ENCODE measurements at places on chromosomes 3 and 15.

DNA sequence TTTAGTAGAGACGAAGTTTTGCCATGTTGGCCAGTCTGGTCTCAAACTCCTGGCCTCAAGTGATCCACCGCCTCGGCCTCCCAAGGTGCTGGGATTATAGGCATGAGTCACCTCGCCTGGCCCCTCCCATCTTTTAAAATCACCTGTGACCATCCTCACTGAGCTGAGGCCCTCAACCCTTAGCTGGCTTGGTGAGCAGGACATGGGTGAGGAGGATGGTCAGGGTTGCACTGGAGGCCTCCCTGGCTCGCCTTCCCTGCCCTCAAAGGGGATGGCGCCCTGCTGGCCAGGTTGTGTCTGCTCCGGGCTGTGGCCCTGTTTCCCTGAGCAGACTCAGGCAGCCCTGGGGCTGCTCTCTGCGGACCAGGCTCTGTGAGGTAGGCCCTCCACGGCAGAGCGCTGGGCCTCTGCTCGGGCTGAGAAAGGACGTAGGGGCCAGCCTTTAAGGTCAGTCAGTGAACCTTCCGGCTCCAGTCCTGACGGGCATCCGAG lies 33.7 kb downstream of the SYNM start:
- no peak for DNase-seq

DNA sequence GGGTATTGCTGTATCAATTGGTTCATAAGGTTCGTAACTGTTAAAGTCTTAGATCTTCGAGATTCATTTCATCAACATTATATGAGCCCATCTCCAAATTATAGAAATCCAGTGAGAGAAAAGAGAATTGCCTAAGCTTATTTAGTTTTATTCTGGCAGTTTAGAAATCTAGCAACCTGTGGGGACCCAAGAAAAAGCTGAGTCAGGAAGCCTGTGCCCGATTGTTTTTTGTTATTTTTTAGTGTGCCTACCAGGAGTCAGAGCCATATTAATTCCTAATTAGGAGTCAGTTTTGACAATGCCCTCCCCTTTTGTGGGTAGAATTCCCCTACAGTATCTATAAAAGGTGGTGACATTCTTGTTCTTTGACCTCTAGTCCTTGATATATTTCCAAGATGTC lies 59.6 kb downstream of the SPRED1 start:
- no peak for DNase-seq

- DNase-seq: peak; percentile 81
These were observed 47.7 kb upstream of the HERC1 start for GRCh38 chr15:63881431-63881830.

DNA sequence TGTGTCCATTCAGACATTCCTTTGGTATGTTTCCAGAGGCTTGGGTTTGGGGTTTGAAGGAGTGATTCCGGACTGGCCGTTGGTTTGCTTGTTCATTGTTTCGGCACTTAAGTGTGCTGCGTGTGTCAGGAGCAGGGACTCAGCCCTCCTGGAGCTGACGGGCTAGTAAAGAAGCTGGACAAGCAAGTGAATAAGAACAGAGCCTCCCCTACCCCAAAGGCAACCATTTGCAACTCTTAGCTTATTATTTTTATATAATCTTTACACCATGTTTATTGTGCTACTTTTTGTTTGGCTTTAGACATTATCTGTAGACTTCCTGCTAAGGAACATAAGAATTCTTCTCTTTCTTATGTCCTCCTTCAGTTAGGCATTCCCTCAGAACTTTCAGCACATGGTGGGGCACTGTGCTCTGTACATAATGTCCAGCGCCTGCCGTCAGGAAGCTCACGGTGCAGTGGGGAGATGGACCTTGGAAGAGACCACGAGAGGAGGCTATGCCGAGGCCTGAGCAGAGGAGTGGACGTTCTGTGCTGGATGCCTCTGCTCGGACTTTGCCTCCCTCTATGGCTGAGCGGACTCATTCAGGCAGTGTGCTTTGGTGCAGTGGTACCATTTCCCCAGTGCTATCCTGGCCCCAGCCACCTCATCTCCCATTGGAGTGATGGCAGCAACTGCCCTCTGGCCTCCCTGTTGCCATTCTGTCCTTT lies 65.4 kb downstream of the EEFSEC start:
- no peak for DNase-seq

DNA sequence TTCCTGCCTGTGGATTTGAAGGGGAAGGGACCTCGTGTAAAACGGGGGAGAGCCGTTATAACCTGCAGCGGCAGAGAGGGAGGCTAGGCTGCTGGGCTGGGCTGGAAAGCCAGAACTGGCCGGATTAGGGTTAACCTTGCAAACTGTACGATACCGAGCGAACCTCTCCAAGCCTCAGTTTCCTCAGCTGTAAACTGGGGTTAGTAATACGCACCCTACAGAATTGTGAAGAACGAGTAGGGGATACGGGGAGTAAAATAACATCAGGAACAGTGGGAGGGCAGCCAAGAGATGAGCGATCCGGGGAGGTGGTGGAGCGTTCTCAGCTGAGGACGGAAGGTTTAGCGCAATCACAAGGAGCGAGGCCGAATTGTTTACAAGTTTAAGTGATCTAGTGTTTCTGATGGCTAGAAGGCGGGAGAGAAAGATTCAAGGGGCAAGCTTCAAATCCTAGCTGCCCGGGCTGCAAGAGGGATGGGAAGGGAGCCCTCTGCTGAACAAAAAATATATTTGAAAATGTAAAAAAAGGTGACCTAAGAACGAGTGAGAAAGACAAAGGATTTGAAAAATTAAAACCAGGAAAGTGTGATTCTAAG lies 768 bp upstream of the SEMA5B start:
- no peak for DNase-seq

DNA sequence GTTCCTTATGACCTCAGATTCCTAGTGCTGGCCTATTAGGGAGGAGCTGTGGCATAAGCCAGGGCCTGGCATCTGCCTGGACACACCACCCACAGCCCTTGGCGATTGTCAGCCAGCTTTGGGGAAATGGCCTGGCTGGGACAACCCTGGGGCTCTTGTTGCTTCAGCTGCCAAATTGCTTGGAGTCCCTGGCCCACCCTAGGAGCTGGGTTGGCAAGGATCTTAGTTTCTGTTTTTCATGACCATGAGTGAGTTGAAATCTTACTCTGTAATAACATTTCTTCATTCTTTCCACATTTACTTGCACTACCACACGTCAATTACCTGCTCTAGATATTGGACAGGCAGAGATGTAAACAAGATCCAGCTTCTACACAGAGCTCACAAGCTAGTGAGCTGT lies 1.9 kb upstream of the MYZAP start:
- DNase-seq: no peak

DNA sequence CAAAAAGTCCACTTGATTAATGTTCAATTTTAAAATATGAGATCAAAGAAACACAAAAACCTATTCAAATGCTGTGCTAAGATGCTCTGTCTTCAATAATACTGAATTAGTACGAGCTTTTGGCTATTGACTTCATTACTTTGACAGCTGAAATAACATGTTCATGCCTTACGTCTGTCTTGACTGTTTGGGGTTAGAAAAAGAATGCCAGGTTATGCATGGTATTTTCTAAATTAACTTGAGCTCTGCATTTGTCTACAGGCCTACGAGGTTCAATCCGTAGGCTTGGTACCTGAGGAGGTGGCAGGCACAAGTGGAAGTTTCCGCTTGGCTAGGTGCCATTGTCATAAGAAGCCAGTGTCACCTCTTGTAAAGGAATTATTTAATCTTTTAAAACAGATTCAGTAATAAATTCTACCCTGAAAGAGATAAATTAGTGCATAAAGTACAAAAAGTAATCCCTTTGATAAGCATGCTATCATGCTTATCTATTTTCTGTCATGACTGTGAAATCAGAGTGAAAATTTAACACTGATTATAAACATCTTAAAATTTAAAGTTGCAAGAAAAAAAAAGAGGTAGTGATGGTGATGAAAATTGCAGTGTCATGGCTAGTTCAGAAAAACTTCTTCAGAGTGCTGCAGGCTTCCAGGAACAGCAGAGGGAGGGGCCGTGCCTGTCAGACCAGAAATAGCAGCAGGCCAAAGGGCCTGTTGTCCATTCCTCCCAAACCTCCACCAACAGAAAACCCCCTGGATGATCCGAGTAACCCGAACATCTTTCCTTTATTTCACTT lies 115.7 kb downstream of the ARRDC4 start:
- no peak for DNase-seq

- DNase-seq: no peak
These were observed 29.9 kb upstream of the GPD1L start for GRCh38 chr3:32076566-32076965.

GRCh38 chr3:190375671-190376070 lies 12.3 kb upstream of the CLDN16 start:
- DNase-seq: no peak

- DNase-seq: no peak
These were observed 756 bp upstream of the RASGRF1 start for GRCh38 chr15:79091204-79091867.

DNA sequence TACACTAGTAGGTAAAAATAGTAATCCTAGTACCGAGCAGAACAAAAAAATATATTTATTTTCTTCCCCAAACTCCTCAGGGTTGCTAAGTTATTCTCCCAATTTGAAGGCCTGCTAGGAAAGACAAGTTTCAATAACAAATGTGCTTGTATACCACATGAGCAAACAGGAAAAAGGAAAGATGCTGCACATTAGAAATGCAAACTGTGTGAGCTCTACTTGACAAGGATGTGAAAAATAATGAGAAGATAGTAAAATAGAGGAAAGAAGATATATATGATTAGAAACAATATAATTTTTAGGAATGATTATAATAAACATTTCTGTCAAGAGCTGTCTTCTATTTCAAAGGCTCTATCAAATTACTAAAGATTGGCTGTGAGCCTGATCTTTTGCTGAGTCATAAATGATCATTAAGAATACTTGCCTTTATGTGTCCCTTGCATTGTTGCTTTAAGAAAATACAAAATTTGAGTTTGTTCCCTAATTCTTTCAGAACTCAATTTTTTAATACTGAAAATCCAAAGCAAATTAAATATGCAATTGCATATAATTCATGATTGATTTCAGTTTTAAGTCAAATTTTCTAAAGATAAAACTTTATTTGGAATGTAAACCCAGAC lies 174.2 kb downstream of the NEK10 start:
- no peak for DNase-seq

DNA sequence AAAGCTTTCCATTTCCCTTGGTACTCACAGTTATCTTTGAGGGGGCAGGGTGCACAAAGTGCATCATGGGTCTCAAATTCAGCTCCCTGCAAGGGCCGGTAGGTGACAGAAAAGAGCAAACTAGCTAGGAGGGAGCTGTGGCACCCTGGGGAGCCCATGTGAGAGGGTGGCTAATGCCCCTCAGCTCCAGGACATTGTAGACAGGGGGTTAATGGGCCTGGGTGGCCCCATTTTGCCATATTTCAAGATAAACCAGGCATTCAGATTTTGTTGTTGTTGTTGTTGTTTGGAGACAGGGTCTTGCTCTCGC lies 3.7 kb upstream of the SLC6A6 start:
- DNase-seq: no peak

DNA sequence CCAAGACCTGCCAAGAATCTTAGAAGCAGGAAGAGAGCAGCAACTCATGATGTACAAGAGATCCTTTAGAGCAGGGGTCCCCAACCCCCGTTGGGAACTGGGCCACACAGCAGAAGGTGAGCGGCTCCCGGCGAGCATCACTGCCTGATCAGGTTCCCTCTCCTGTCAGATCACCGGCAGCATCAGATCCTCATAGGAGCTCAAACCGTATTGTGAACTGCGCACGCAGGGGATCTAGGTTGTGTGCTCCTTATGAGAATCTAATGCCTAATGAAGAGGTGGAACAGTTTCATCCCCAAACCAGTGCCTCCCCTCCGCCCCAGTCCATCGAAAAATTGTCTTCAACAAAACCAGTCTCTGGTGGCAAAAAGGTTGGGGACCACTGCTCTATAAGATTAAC lies 13.8 kb downstream of the SLC41A3 start:
- no peak for DNase-seq

DNA sequence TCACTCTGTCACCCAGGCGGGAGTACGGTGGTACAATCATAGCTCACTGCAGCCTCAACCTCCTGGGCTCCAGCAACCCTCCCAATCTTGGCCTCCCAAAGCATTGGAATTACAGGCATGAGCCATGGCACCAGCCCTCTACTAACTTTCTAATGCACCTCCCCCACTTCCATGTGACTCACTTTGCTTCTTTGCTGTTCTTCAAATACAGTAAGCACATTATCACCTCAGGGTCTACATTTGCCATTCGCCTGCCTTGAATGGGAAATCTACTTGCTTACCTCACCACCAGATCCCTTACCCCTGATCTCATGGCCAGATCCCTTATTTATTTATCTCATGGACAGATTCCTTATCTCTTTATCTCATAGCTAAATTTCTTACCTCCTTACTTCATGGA lies 235.3 kb downstream of the KCNMB2 start:
- no peak for DNase-seq

GRCh38 chr3:71859123-71859519 lies 74.2 kb upstream of the PROK2 start:
- DNase-seq: no peak

GRCh38 chr3:33060609-33061337 lies 36.2 kb downstream of the GLB1 start:
- DNase-seq: no peak

- no peak for DNase-seq
These were observed 287.4 kb upstream of the SLCO3A1 start for GRCh38 chr15:91566141-91566540.

DNA sequence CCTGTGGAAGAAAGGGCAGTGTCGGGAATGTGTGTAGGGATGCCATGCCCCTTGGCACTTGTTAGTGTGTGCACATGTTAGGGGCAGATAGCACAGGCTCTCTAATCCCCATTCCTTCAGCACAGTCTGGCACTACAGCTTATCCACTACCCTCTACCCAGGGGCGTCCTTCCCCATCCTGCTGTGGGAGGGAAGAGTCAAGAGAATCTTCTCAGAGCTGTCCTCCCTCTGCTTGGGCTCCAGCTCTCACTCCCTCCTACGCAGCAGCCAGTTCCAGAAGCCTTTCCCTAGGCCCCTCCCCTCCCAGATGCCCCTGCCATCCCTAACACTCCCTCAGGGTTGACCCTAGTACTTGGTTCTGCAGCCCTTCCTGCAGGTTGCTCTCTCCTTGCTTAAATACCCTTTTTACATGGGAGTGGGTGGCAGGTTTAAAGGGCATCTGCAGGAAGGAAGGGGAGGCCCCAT lies 815 bp upstream of the GRM2 start:
- DNase-seq: no peak

GRCh38 chr3:45065373-45065720 lies 39.2 kb downstream of the CLEC3B start:
- no peak for DNase-seq

GRCh38 chr3:70137366-70137765 lies 137.8 kb downstream of the SAMMSON start:
- no peak for DNase-seq

DNA sequence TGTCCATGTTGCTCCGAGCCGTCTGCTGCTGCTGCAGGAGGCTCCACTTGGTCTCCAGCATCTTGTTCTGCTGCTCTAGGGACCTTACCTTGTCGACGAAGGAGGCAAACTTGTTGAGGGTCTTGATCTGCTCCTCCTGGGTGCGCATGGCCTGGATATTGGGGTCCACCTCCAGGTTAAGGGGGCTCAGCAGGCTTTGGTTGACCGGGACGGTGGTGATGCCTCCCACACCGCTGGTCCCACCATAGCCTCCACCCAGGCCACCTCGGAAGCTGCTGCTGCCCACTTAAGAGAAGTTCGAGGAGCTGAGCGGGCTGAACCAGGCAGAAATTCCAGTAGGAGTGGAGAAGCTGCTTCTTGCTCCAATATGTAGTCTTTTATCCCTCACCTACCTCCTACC lies 180.7 kb upstream of the SYNPR start:
- no peak for DNase-seq

GRCh38 chr3:177429079-177429478 lies 231.8 kb upstream of the TBL1XR1 start:
- no peak for DNase-seq

GRCh38 chr3:182469086-182469485 lies 324.2 kb upstream of the ATP11B start:
- no peak for DNase-seq
